ENCODE measurements at places on chromosomes 5 and 9.

GRCh38 chr9:126904586-126904985 is 10.0 kb upstream of the RALGPS1 start:
- no peak for DNase-seq

DNA sequence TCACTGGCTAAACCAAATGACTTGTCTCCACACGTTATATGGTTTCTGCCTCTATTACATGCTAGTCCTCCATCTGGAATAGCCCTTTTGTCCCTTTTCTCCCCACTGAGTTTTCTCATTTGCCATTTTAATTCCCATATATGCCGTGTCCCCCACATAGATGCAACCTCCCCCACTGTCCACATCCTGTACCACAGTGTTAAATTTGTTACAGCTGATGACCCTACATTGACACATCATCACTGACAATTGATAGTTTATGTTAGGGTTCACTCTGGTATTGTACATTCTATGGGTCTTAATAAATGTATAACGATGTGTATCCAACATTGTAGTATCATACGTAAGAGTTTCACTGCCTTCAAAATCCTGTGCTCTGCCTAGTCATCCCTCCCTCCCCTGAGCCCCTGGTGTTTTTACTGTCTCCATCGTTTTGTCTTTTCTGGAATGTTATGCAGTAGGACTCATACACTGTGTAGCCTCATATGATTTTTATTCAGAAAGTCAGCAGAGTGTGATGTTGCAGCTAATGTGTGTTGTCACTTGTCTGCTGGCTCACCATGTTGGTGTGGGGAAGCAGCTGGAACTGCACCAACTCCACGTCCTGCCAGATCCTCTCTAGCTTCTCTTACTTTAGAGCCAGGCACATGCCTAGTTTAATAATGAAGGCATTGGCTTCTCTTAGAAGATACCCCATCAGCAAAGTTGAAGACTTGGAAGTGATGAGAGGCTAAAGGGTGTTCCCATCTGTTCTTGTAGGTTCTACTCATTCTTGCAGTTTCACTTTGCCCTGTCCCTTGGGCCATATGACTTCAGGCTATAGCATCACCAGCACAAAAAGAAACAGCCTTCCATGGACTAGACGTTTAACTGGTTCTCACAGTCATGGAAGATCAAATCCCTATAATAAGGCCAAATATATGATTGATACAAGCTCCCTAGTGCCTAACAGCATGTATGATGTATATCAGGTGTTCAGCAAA is 30.2 kb downstream of the LRRC70 start:
- no peak for DNase-seq

DNA sequence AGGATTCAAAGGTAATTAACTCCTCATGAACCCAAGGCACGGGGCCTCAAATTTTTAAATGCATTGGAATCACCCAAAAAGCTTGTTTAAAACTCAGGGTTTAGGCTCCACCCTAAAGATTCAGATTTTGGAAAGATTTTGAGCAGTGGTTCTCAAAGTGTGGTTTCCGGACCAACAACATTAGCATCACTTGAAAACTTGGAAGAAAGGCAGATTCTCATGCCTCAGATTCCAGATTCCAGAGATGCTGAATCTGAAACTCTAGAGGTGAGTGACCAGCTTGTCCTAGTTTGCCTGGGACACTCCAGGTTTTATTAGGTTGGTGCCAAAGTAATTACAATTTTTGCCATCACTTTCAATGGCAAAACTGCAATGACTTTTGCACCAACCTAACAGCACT is 24.7 kb upstream of the TNIP1 start:
- DNase-seq = no peak

DNA sequence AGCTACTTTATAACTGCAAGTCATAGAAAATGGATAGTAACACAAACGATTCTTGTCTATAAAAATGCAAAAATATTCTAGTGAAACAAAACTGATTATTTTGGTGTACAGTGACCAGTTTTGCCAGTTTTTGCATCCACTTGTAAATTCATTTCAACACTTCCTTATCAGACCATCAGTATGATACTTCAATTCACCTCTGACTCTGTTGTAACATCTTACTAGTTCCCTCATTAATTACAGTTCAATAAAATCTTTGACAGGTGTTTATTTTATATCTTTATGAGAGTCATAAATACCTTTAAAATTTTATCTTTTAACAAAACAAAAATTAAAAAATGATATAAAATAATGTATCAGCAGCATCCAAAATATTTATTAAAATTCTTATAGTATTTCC is 13.1 kb upstream of the PTCH1 start:
- DNase-seq = no peak

DNA sequence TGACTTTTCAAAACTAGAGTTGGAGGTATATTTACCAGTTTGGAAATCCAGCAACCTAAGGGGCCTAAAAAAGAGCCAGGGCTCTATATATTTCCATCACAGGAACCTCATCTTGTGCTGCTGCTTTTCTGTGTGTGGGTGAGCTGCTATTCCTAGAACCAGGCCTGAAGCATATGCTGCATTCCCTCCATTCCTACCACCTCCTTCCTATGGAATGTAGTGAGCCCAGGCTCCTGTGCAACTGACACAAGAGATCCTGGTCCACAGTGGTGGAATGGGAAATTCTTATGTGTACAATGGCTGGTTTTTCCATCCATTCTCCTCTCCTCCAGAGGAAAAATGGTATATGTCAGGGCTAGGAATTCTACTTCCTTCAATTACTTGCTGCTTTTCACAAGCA is 39.1 kb downstream of the SPEF2 start:
- DNase-seq = no peak

- DNase-seq = peak; percentile 83
These were observed 72.5 kb downstream of the STK10 start for GRCh38 chr5:172115541-172115982.

- no peak for DNase-seq
These were observed 28.7 kb upstream of the ACOT12 start for GRCh38 chr5:81422671-81423070.

- DNase-seq = peak; percentile 26
These were observed 4.9 kb upstream of the NXNL2 start for GRCh38 chr9:88530051-88530450.

GRCh38 chr9:134855900-134856377 is 24.7 kb upstream of the FCN2 start:
- no peak for DNase-seq

DNA sequence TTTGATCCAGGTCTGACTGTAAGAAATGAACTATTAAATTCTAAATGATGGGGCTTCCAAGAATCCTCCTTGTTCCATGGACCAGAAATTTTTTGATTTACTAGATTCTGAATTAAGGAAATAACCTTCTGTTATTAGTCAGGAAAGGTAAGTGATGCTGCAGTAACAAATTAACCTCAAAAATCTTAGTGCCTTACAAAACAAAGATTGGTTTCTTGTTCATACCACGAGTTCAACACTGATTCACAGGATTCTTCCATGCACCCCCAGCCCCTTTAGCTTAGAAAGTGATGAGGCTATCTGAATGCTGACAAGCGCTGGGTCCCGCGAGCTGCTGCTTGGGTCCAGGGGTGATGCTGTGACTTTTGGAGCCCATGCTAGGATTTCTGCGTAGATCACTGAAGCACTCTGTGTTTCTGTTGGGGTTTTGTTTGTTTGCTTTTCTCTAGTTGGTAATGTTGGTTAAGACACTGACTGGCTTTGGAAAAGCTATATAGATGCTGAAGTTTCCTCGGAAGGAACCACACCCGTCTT is 52.3 kb downstream of the COL15A1 start:
- DNase-seq = no peak

- no peak for DNase-seq
These were observed 506.9 kb downstream of the TLE1 start for GRCh38 chr9:81182431-81182830.

DNA sequence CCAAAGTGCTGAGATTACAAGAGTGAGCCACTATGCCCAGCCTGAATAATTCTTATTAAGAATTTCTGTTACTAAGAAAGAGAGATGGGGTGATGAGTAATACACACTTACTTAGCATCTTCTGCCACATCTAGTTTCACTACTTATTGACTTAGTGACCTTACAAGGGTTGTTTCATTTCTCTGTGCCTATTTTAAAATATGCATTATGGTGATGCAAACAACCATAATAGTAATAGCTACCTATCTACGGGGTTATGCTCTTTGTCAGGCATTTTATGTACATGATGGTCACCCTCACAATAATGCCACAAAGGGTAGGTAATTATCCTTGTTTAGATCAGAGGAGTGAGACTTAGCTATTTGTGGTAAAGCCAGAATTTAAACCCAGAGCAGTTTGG is 499.0 kb upstream of the SGCD start:
- DNase-seq = no peak

- no peak for DNase-seq
These were observed 413.6 kb upstream of the ADAMTSL1 start for GRCh38 chr9:18060269-18060934.
